NCI-H2029 treated with DMSO at 0.1 percent for 48 hours (cell line): ENCODE measurements at places on chromosomes 3 and 15.

- no peak for DNase-seq
Observed at GRCh38 chr15:88653200-88654064, 14.6 kb downstream of the ISG20 start.

- DNase-seq, result no peak
Observed at GRCh38 chr3:9833078-9833477, 10.7 kb downstream of the RPUSD3 start.

DNA sequence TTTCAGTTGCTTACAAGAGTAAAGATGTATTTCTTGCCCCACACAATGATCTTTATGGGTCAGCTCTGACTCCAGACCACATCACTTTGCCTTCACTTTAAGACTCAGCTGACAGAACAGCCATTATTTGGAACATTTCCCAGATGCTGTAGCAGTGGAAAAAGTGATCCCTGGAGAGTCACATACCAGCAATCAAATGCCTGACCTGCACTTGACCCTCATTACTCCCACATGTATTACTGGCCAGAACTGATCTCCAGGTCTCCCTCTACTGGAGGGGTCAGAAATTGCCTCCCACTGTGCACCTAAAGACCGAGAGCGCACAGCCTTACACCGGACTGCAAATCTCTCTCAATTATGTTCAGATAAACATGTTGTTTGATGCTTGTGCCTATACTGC is 88.6 kb upstream of the ZNF385D start:
- no peak for DNase-seq

- no peak for DNase-seq
Observed at GRCh38 chr15:44710236-44711095, 657 bp downstream of the PATL2 start.

GRCh38 chr3:20310629-20311028 is 124.6 kb upstream of the SGO1 start:
- no peak for DNase-seq

- no peak for DNase-seq
Observed at GRCh38 chr3:396293-396692, 199.7 kb downstream of the CHL1 start.

DNA sequence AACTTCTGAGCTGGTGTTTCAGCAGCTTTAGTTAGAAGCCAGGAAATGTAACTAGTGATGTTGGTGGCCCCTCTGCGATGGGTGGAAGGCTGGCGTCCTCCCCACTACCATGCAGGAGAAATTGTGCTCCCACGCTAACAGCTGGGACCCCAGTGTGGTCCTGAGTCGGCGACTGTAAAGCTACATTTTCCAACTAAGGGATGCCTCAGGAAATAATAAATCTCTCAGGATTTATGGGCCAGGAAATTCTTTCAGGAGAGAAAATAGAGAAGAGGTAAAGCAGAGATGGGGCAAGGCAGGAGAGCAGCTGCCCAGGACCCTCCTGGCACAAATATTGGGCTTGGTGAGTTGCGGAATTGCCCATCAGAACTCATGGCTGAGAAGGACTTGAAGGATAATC is 186.9 kb downstream of the OPA1 start:
- DNase-seq, result no peak

DNA sequence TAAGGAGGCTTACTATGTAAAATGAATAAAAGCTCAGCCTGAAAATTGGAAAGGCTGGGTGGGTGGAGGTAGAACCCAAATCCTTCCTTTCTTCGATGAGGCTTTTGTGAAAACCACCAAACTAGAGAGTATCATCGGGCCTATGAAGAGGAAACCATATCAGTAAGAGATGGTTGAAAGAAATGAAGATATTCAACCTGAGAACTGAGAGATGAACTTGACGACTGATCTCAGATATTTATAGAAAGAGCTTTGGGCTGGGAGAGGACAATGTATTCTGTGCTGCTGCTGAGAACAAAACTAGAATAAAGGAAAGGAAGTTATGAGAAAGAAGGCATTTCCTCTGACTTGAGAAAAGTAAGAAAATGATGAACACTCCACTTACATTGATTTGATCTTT is 236.6 kb downstream of the KCNH8 start:
- DNase-seq, result no peak

DNA sequence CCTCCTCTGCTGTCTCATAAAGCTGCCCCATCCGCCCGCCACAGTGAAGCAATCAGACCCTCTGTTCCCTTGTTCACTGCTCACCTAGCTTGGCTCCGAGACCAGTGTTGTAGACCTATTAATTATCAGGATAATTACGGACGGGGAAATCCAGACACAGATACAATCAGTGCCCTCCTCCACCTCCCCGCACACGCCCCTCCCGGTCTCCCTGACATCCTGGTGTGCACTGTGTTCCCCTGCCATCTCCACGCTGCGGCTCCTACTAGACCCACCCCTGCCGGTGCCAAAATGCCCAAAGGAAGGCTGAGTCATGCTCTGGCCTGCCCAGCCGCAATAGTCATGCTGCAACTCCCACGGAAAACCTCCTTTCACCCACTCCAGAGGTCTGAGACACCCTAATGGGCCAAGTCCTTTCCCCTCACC is 277.3 kb upstream of the TLE3 start:
- DNase-seq, result no peak
